Stimulated activated CD8-positive, alpha-beta memory T cell treated with anti-CD3 and anti-CD28 coated beads, Interleukin-15, amount 100 ng/mL, for 48 hours (primary cell): ENCODE measurements at places on chromosomes 5 and 9.

DNA sequence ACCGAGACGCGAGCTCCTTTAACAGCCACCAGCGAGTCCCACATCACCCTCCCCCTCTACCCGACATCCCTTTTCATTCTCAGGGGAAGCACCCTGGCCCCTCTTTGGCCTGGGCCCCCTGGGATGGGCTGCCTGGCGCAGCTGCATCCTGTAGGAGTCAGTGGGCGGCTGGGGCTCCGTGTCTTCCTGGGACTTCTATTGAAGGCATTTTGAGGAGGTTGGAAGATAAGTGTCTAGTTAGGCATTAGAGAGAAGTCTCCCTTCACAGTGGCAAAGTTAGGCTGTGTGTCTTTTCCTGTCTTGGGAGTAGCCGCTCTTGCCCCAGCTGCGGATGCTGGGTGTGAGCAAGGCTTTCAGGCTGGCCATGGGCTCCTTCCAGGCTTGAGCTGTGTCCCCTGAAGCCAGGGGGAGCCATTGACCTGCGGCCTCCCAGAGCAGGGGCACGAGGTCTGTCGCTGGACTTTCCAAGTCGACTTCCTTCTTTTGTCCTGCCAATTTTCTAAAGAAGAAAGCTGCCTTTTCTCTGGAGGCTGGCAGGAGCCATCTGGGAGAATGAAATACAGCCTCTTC is 18.6 kb upstream of the NKD2 start:
- no peak for DNase-seq

DNA sequence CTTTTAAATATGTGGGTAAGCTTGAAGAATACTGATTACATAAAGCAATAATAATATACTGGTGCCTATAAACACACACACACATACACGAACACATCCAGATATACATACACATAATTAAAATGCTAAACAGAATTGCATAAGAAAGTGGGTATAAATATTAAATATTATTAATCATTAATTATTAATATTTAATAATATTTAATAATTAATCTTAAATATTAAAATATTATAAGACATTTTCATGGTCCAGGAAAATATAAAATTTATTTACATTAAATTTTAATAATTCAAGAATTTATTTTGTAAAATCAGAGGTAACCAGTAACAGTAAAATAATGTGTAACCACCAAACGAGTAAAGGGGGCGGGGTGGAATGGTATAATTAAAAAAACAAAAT is 178.3 kb downstream of the TMEM232 start:
- no peak for DNase-seq

DNA sequence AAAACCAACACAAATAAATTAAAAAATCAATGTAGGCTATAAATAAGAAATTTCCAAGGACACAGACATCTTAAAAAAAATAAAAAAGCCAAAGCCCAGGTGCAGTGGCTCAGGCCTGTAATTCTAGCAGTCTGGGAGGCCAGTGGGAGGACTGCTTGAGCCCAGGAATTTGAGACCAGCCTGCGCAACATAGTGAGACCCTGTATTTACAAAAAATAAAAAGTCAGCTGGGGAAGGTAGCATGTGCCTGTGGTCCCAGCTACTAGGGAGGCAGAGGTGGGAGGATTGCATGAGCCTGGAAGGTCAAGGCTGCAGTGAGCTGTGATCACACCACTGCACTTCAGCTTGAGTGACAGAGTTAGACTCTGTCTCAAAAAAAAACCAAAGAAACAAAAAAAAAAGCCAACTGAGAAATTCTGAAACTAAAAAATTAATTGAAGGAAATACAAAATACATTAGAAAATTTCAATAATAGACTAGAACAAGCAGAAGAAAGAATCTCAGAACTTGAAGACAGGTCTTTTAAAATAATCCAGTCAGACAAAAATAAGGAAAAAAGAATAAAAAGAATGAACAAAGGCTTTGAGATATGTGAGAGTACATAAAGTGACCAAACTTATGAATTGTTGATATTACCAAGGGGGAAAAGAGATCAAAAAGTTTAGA is 149.5 kb upstream of the PANK3 start:
- no peak for DNase-seq

- DNase-seq = no peak
Measured at GRCh38 chr5:63860379-63860778, 101.9 kb downstream of the HTR1A start.

DNA sequence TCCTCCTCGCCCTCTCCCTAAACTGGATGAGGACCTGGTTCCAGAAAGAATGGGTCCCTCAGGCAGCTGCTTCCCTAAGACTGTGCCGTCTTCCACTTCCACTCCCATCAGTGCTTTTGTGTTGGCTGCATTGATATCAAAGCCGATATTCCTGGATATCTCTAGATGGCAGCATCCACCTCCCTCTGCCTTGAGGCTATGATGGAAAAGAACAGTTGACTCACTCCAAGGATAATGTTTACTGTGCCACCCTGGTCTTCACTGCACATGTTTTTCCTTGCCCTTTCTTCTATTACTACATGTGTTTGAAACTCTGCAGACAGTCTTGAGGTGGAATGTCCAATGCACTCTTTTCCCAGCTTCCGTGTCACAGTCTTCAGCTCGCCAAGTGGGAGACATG is 211.6 kb downstream of the MAST4 start:
- no peak for DNase-seq

DNA sequence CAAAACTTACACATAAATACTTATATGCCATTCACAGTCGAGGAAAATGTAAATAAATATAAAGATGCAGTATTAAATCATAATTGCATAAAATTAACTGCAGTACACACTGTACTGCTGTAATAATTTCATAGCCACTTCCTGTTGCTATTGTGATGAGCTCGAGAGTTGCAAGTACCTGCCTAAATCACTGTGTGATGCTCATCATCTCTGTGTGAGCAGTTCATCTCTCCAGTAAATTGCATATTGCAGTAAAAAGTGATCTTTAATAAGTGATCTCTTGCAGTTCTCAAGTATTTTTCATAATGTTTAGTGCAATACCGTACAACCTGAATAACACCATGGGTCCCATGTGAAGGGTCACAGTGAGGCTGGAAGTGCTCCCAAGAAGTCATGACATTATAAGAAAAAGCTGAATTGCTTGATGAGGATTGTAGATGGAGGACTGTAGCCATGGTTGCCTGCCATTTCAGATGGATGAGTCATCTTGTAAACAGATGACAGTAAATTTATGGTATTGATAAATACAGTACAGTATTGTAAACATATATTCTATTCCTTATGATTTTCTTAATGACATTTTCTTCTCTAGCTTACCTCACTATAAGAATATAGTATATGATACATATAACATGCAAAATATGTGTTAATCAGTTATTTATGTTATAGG is 34.9 kb downstream of the SYK start:
- DNase-seq = no peak

- DNase-seq = no peak
Measured at GRCh38 chr5:51202161-51202560, 181.1 kb upstream of the ISL1 start.

GRCh38 chr9:27590651-27591050 is 17.4 kb upstream of the C9orf72 start:
- DNase-seq = no peak

- no peak for DNase-seq
Measured at GRCh38 chr5:32319926-32320543, 7.3 kb upstream of the MTMR12 start.

DNA sequence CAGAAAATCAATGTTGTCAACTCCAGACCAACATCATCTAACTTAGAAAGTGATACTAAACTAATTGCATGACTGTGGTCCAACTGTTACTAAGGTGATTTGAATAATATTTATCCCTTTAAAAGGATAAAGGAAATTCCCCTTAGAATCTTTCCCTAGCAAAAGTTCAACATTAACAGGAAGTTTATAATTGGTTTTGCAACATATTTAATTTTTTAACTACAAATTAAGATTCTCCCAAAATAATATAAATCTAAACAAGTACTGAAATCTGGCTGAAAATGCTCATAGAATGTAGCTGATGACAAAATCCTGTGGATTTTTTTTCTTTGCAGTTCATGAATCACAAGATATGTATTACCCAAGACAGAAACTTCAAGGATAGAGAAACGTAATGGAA is 151.4 kb downstream of the LPAR1 start:
- no peak for DNase-seq

GRCh38 chr5:8234179-8234770 is 365.3 kb downstream of the MTRR start:
- DNase-seq = no peak

DNA sequence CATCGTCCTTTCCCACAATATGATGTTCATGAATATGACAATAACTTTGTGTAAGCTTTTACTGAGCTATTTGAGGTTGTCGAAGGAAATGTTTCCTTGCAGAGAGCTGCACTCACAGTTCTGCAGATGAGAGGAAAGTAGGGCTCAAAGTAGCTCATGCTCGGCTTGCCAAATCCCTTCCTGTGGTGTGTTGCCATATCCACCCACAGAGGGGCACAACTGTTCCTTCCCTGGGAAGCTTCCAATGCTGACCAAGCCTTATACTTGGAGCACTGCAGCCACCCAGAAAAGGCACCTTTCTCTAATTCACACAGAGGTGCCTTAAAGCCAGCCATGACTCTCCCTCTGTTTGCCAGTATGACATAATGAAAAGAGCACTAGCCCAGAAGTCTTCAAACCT is 390.3 kb downstream of the CAAP1 start:
- no peak for DNase-seq

DNA sequence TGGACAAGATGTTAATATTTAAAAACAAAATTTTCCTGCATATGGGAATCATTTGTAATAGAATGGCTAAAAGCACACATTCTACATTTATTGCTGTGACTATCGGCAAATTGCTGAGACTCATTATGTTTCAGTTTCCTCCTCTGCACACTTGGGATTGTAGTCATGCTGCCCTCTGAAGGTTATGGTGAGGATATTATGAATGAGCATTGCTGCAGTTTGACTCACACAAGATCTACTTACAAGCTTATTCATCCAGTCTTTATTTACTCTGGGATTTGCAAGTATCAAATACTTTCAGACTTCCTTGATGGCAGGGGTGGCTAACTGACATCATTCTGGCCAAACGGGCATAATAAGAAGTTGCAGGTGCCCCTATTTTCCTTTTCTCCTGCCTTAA is 9.5 kb upstream of the NFIL3 start:
- no peak for DNase-seq

DNA sequence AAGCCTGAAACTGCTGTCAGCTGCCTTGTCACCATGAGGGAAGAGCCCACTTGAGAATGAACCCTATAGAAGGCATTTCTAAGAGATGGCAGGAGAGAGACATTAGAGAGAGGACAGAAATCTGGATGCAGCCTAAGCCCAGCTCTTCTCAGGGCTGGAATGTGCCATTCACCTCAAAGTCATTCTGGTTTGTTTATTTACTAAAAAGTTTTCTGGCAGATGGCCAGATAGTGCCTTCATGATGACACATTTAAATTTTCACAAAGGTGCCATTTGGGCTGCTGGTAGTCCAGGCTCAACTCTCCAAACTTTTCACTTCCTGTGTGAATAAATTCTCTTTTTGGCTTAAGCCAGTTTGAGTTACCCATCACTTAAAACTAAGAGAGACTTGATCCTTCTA is 144.6 kb upstream of the ZNF366 start:
- no peak for DNase-seq

DNA sequence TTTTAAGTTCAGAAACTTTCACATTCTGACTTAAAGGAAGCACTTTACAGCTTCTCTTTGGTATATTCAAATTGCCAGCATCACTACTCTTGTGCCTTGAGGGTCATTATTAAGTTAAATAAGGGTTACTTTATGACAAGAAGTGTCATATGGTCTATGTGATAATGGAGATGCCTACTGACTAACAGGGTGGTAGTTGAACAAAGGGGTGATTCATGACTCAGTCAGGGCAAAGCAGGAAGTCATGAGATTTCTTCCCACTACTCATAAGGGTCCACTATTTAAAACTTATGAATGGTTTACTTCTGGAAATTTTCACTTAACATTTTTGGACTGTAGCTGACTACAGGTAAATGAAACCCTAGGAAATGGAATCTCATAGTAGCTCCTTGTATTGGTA is 938.3 kb upstream of the PTPRD start:
- no peak for DNase-seq

- DNase-seq = no peak
Measured at GRCh38 chr5:108727236-108727650, 20.5 kb upstream of the FER start.

DNA sequence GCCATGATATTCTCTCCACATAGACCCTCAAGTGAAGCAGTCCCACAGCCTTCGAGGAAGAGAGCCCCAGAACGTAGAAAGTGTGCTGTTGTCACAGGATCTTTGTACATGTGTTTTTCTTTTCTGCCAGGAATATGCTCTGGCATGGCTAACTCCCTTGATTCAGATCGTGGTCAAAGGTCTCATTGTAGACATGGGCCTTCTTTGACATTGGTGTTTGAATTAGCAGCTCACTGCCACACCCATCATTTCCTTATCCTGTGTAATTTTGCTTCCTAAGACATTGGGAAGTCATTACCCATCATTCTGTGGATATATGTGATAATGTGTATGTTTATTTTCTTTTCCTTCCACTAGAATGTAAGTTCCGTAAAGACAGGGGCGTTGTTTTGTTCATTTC is 25.5 kb downstream of the MTRR start:
- no peak for DNase-seq

GRCh38 chr5:173757403-173758209 is 130.5 kb upstream of the CPEB4 start:
- DNase-seq = no peak

GRCh38 chr5:149213264-149213880 is 58.3 kb upstream of the AFAP1L1 start:
- no peak for DNase-seq

- no peak for DNase-seq
Measured at GRCh38 chr9:128719919-128720605, 3.9 kb downstream of the ZDHHC12 start.

GRCh38 chr5:160054831-160055230 is 45.9 kb downstream of the TTC1 start:
- DNase-seq = no peak

DNA sequence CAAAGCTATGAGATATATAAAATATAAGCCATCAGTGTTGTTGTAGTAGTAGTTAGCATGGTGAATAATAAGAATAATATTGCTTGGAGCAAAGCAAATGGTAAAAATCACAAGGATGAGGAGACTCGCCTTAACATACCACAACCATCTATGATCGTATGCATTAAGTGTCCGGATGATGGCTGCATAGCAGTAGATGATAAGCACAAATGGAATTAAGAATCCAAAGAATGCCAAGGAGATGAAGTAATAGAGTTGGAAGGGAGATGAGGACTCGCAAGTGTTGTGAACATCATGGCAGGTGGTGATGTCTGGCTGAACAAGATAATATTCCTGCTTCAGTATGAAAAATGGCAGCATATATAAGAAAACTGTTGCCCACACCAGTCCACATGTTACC is 5.5 kb downstream of the F2RL2 start:
- DNase-seq = no peak

DNA sequence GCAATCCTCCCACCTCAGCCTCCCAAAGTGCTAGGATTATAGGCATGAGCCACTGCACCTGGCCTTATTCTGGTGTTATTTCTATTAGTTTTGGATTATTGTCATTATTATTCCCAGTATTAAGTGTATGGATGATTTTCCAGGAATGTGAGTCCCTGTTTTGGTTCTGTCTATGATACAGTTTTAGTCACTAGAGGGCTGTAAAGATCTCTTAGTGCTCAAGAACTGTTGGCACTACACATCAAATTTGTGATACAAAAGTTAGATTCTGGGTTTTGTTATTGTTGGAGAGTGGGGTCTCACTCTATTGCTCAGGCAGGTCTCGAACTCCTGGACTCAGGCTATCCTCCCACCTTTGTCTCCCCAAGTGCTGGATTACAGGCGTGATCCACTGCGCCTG is 12.1 kb downstream of the CCL28 start:
- DNase-seq = no peak
